Stimulated activated naive CD4-positive, alpha-beta T cell treated with Interleukin-2 at 50 U/mL for 16 hours (primary cell): ENCODE measurements at places on chromosomes 1 and 21.
A peak's percentile ranks its signal among the peaks of the same experiment; 100 is the strongest.

DNA sequence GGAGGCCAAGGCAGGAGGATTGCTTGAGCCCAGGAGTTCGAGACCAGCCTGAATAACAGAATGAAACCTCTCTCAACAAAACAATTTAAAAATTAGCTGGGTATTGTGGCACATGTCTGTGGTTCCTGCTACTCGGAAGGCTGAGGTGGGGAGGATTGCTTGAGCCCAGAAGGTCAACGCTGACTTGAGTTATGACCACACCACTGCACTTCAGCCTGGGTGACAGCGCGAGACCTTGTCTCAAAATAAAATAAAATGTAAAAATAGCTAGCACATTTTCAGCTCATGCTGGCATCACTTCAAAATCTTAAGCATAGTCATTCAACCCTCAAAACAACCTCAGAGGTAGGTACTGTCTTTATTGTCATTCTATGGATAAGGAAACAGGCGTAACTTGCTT, 6.4 kb downstream of the JAK1 start:
- DNase-seq = no peak

- DNase-seq = peak; percentile 37
Observed at GRCh38 chr1:235998812-235999211, 66.1 kb downstream of the NID1 start.

- no peak for DNase-seq
Observed at GRCh38 chr1:94322696-94323095, 85.3 kb upstream of the ARHGAP29 start.

- no peak for DNase-seq
Observed at GRCh38 chr21:7917729-7918128, 2603.7 kb upstream of the TPTE start.

GRCh38 chr1:119000371-119001180, 12.4 kb upstream of the TBX15 start:
- no peak for DNase-seq

- DNase-seq = no peak
Observed at GRCh38 chr1:143698016-143698415, 273.8 kb downstream of the FAM72C start.

DNA sequence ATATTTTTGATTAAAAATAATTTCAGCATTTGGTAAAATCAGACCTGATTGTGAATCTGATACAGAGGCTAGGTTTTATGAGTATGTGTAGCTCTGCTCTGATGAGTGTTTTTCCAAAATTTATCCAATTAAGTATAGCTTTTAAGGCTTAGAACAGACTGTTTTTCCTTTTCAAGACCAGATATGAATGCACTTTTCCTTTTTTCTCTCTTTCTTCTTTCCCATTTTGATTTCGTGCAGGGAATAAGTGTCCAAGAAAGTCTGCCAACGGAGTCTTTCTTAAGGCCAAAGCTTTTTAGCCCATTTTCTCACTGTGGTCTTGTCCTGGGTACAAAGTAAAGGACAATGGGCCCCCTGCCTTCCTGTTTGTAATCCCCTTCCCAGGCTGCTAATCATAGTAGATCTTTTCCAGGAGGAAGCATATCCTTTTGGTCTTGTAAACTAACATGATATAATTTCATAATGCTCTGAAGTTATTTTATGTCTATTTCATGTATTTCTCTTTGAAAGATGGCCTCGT, 2.9 kb downstream of the KIF1B start:
- DNase-seq = no peak

GRCh38 chr21:42847726-42848125, 31.6 kb downstream of the WDR4 start:
- no peak for DNase-seq

- DNase-seq = no peak
Observed at GRCh38 chr1:223298701-223299100, 65.3 kb downstream of the SUSD4 start.

DNA sequence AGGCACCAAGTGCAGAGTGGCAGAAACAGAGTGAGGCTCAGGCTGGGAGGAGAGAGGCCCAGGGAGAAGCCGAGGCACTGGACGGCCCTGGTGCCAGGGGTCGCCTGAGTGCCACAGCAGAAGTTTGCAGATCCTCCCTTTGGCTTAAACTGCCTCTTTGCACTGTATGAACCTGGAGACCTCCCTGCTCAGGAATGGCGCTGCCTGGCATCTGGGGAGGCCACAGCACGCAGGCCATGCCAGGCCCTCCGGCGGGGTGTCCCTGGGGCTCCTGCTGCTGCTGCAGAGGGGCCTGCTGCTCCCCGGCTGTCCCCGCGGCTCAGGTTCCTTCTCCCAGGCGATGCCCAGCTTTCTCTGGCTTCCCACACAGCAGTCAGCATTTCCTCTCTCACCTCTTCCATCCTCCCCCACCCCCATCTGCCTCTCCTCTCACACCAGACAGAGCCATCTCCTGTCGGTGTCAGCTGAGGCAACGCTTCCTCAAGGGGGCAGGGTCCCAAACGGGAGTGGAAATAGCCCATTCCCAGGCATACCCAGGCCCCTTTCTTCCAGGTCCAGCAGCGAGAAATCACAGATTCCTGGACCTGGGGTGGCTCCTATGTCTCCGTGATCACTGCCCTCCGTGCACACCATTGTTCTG, 35.2 kb downstream of the SYT6 start:
- DNase-seq = no peak

GRCh38 chr1:202585590-202585933, 124.7 kb downstream of the SYT2 start:
- DNase-seq = no peak

DNA sequence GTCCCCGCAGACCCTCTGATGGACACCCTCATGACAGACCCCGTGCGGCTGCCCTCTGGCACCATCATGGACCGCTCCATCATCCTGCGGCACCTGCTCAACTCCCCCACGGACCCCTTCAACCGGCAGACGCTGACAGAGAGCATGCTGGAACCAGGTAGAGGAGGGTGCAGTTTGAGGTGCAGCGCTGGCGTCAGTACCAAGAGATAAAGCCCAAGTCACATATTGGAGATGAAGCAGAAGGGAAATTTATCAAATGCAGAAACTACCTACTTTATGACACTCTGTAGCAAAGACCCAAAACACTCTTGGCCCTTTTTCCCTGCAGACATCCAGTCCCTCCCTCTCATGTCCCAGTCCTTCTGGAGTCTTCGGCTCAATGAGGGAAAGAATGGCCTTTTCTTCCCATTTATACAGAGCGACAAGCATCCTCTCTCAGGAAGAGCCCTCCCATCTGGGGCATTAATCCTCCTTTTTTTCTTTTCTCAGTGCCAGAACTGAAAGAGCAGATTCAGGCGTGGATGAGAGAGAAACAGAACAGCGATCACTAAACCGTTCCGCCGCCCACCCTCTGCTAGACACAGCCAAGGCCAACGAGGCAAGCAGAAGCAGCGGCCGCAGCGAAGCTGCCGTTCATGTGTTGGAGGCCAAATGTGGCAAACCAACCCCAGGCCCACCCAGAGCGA, 30.8 kb upstream of the KIF1B start:
- DNase-seq = no peak

DNA sequence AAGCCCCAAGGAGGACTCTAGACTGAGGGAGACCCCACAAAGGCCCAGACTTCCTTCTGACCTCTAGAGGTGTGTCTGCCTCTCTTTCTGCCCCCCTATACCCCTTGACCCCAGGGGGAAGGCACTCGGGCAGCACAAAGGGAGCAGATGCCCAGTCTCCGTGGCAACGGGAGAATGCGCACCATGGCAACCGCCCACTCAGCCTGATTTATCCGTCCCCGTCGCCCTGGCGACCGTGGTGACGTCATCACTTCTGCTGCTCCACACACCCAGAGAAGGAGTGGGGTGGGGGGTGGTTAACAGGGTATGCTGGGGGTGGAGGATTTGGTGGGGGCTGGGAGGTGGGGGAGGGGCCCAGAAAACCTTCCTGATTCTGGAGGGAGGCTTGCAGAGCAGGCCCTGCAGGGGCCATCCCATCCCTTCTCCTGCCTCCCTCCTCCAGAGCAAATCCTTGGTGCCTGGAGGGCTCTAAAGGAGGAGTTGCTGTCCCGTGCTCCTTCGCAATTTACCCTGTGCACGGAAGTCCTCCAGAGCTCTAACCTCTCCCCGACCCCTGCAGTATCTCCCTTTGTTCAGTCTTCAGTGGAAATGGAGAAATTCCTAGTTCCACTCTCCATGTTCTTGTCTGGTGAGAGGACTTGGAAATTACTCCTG, 6.3 kb downstream of the CELF3 start:
- peak; percentile 28 for DNase-seq

DNA sequence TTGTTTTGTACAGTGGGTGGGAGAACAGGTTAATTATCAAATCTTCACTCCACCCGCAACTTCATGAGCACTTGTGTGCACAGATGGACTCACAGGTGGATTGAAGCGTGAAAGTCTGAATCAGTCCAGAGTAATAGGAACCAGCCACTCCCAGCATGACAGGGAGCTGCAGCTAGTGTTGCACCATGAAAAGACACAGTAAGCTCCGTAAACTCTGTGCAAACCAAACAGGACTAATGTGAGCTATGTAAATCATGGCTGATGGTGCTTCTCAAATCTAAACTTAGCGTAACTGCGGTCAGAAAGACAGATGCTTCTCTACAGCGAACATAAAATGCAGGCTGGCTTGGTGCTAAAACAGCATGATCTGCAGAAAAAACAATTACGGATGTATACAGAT, 114.4 kb downstream of the CENPF start:
- no peak for DNase-seq

- no peak for DNase-seq
Observed at GRCh38 chr1:179776831-179777230, 33.7 kb downstream of the FAM163A start.

DNA sequence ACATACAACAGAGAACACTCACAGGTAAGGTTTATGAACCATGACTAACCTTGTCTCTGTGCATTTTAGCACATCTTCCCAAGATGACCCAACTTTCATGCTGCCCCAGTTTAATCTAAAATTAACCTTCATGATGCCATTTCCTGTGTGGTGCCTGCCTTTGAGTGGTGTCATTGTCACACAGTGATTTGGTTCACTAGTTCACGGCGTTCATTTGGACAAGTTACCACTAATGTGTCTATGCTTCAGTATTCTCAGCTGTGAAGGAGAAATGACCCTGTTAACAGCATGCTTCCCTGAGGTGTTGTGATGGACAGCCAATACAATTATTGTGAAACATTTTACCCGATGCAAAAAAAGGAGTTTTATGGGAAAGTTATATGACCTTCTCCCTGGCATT, 693.1 kb downstream of the RWDD3 start:
- no peak for DNase-seq

GRCh38 chr21:44519346-44520325, 20.4 kb downstream of the KRTAP10-1 start:
- DNase-seq = no peak

DNA sequence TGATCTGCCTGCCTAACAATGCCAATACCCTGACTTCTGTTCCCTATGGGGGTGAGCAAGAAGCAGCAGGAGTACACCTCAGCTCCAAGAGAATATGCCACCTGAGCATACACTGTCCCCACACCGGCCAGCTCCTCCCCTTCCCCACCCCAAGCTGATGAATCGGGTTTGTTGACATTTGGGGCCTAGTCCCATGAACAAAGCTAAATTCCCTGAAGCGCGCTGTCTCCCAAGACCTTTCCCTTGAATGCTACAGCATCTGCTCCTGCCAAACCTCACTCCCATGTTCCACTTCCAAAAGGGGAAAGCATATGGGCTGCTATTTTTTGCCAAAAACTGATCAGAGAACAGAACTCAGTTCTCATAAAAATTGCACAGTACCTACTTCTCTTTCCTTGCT, 220.4 kb upstream of the CAMK1G start:
- DNase-seq = no peak

DNA sequence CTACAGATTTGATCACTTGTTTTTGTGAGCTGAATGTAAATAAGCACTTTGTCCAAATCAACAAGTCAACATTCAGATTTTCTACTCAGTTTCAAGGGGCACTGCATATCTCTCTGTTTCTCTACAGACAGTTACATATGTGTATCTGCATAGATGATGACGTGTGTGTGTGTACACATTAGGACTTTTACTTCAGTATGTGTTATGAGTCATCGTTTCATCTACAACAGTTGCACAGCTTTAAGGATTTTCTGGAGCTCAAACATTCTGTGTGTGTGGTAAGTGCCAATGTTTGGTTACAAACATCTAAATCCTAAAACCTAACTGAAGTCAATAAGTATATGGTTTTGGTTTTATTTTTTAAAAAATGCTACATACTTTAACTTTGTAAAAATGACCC, 494.5 kb upstream of the PBX1 start:
- no peak for DNase-seq

- no peak for DNase-seq
Observed at GRCh38 chr1:150282558-150282958, 204 bp downstream of the CIART start.

DNA sequence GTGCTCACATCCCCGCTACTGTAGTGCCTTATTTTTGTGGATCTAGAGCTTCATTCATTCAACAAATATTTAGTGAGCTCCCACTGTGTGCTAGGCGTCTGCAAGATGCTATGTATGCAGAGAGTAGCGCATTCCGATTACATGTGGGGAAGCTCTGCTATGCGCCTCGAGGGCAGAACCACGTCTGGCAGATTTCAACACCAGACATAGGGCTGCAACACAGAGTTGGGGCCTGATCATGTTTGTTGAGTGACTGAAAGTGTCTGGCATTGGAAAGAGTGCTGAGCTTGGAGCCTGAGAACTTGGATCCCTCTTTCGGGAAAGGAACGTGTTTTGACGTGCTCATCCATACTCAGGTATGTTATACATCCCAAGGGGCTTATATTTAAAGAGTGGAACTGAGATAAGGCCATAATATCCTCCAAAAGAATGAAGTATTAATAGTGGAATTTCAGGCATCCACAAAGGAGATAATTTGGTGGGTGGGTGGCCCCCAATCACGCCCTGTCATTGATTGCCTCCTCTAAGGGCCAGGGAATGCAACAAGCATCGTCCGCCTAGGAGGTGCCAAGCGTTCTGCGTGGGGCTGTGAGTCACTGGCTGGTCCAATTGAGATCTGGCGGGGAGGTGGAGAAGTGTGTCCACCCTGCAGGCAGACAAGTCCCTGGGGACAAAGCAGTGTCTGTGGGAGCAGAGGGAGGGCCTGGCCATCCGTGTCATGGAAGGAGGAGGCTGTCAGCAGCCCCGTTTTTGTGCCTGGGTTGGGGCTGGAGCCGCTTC, 62.8 kb upstream of the ZBTB40 start:
- no peak for DNase-seq

- DNase-seq = no peak
Observed at GRCh38 chr1:176379626-176380339, 83.2 kb upstream of the PAPPA2 start.

DNA sequence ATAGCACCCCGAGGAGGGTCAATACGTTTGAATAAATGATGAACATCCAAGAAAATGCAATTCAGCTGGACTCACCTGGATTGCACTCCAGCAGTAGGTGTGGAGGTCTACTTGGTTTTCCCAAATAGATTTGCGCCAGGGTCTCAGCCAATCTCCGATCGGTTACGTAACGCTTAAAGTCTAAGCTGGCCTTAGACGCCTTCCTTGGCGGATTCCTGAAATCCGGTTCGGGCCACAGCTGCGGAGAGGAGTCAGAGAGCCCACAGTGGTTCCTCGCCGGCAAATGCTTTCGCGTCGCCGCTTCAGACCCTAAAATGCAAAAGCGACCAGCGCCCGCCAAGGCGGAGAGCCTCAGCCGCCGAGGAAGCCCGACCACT, 322 bp downstream of the TFB2M start:
- DNase-seq = no peak
